ENCODE measurements at places on chromosomes 11 and 22.

DNA sequence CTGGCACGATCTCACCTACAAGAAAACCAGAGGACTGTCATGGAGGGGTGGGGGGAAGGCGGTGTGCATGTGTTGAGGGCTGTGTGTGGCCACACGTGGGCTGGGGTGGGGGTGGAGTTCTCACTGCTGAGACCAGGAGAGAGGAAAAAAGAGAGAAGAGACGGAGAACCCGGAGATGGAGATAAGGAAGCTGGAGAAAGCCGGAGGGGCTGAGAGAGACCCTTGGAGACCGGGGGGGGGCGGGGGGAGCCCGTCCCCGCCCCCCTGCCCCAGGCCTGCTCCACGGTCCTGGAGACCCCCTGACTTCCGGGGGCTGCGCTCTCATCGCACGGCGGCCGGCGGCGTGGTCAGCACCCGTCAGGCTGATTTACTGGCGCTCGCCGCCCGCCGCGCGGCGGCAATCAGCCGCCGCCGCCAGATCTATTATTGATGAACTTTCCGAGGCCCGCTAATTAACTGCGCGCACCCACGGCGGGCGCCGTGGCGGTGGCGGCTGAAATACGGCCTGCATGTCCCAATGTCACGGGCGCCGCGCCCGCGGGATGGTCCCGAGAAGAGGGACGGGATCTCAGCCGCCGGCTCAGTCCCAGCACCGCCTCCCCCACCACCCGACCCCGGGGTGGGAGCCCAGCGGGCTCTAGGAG lies 187.4 kb downstream of the MN1 start:
- no peak for DNase-seq

DNA sequence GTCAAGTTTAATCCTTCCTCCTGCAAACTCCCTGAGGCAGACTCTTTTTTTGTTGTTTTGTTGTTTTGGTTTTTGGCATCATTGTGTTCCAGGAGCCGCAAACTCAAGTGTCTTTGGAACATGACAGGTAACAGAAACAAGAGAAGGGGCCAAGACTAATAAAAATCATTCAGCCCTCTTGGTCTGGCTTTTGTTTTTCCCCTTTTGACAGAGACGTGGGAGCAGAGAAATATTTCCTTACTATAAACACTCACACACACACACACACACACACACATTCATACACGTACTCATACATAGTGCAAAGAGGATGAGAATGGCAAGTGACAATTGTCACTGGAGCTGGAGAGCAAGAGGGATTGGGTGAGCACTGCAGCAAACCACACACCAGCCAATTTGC lies 10.4 kb upstream of the ASPHD2 start:
- no peak for DNase-seq

DNA sequence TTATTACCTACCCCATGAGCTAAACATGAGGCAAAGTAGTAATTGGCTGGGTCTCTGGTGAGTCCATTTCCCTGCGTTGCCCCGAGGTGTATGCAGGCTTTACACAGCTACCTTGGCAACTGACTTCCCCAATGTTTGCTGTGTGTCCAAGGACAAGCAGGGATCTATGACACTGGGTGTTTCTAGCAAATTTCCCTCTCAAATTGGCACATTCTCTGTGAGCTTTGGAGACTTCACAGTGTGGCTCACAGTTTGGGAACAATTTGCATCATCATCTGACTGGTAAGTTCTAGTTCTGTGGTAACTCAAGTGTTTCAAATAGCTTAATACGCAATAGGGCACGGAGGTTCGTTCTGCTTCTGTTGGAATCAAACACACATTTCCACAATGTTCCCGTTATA lies 12.5 kb downstream of the NNMT start:
- DNase-seq = peak; percentile 68

DNA sequence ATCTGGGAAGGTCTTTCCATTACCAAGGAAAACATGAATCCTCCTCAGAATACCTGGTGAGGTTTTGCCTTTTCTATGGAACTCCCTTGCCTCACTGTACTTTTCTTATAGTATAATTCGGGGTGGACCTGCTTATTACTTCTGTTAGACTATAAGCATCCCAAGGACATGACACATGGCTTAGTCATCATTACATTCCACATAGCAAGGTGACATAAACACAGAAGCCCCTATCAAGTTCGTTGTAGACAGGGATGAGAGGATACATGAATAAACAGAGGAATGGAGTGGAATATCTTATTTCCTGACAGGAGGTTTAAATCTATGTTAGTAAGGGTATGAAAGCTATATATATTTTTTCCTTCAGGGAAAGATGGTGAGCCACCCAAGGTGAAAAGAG lies 532.2 kb upstream of the CCDC90B start:
- no peak for DNase-seq

GRCh38 chr11:77548552-77549445 lies 41.0 kb upstream of the AQP11 start:
- no peak for DNase-seq

All from AG09319 (cell line).